ENCODE measurements at places on chromosomes 4 and X. TPM values are rescaled to one million over a fixed set of nuclear protein-coding genes. Genes with fewer than 3 reads are reported as not detected.

Gene SATL1
- 0.06 TPM for total RNA-seq

Gene CCSER1
- 23.0 TPM for total RNA-seq

Gene CDKL2
- 16.3 TPM for total RNA-seq

Gene TMEM31
- total RNA-seq = not detected

Gene TRAM1L1
- total RNA-seq = 4.8 TPM

Gene NAAA
- total RNA-seq = 15.9 TPM

Gene HELT
- not detected for total RNA-seq

Gene ATP2B3
- total RNA-seq = 0.54 TPM

Gene SLC10A7
- 33.4 TPM for total RNA-seq

Gene AFF2
- total RNA-seq = 6.3 TPM

Gene CLNK
- total RNA-seq = not detected

Gene TBX22
- not detected for total RNA-seq

Gene FANCB
- total RNA-seq = 1.0 TPM

Gene H2AZ1
- total RNA-seq = 156 TPM

Gene SYN1
- total RNA-seq = 0.11 TPM

Gene FRG2
- not detected for total RNA-seq

Gene SMIM10L2A
- total RNA-seq = 2.4 TPM

Gene BMP2K
- 89.7 TPM for total RNA-seq

Gene GPRIN3
- total RNA-seq = 14.4 TPM

Gene ZNF595
- total RNA-seq = 14.4 TPM

Gene AREG
- total RNA-seq = 3.3 TPM

Gene NAP1L3
- total RNA-seq = 1.8 TPM

Gene CTAG1A
- not detected for total RNA-seq

Gene TLR3
- total RNA-seq = 13.2 TPM

Gene UGT2B11
- not detected for total RNA-seq

Gene CFAP47
- 21.0 TPM for total RNA-seq

Gene PITX2
- not detected for total RNA-seq

Gene L1CAM
- 0.83 TPM for total RNA-seq

Gene ADAM29
- total RNA-seq = not detected

Gene KLF3
- 53.6 TPM for total RNA-seq

Gene TKTL1
- 0.18 TPM for total RNA-seq

Gene TGIF2LX
- not detected for total RNA-seq

Gene F9
- total RNA-seq = not detected

Gene LANCL3
- 2.0 TPM for total RNA-seq

Gene GALNT7
- total RNA-seq = 32.7 TPM

Gene F8
- total RNA-seq = 6.1 TPM

Gene EDA
- 7.9 TPM for total RNA-seq

Gene PPP2R2C
- total RNA-seq = 0.03 TPM

Gene MGST2
- 54.1 TPM for total RNA-seq

Gene ZGRF1
- 14.9 TPM for total RNA-seq

Gene BRS3
- not detected for total RNA-seq
